Inflammatory macrophage (primary cell): ENCODE measurements at places on chromosomes 1 and 21.

GRCh38 chr1:1302951-1303509 lies 4.7 kb downstream of the ACAP3 start:
- DNase-seq = no peak

GRCh38 chr1:41200728-41201127 lies 41.4 kb downstream of the SCMH1 start:
- DNase-seq = no peak

DNA sequence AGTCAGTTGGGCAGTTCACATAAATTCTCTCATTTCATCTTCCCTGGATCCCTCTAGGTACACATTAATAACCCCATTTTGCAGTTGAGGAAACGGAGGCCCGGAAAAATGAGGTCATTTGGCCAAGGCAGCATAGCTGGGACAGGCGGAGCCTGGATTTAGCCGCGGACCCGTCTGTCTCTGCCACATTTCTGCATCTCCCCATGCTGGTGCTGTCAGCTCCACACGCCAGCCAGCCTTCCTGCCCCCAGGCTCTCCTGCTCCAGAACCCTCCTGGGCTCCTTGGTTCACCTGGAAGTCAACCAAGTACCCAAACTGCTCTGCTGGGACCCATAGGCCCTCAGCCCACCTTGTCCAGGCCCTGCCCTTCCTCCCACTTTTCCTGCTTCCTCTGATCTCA lies 7.6 kb downstream of the FOXO6 start:
- DNase-seq = no peak

GRCh38 chr1:16009030-16009460 lies 5.0 kb downstream of the SRARP start:
- DNase-seq = peak; percentile 69

DNA sequence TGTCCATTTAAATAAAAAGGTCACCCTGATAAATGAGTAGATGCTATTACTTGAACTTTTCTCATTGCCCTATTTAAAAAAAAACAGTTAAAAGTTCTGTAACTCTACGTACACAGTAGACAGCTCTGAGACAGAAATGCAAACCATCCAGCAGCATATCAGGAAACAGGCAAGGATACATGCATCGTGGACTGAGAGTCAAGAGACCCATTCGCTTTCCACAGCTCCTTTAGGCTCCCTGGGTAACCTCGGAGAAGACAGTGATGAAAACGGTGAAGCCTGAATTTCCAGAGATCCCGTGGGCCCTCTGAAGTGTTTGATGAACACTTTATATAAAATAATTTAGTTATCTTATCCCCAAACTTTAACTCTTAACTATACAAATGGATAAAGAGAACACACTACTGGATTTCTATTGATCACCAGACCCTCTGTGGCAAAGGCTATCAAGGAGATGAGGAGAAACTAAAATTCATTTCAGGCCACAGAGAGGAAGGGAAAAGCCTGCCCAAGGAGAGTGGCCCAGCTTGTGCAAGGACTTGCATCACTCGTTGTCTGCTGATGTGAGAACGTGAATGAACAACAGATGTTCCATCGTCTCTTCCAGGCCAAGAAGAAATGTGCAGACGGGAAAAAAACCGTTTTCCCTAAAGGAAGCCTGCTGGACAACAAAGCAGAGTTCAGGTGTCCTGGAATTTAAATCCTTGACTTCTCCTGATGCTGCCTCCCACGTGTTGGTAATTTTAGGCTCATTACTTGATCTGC lies 131.0 kb downstream of the TGFBR3 start:
- DNase-seq = no peak

DNA sequence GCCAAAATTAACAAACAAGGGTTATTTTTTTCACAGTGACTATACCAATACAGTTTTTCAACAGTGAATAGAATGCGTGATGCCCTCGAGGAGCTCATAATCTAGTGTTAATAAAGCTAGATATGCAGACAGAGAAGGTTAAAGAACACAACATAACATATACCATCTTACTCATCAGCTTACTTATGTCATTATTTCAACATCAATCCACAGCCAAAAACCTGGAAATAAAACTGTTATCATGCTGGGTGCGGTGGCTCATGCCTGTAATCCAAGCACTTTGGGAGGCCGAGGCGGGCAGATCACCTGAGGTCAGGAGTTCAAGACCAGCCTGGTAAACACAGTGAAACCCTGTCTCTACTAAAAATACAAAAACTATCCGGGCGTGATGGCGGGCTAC lies 6.1 kb downstream of the STX6 start:
- peak; percentile 29 for DNase-seq

DNA sequence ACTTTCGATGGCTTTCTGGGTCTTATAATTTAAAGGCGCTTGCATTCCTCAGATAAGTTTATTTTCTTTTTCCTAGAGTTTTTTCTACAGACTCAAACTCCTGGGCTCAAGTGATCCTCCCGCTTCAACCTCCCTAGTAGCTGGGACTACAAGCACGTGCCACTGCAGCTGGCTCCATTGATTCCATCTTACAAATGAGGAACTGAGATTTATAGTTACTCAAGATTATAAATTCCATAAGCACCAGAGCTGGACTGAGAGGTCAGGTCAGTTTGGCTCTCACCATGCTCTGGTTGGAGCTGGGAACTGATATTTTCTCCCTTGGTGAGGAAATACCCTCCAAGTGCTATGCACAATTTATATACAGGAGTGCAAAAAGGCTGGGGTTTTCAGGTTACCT lies 13.4 kb upstream of the PRPF38B start:
- peak; percentile 27 for DNase-seq

DNA sequence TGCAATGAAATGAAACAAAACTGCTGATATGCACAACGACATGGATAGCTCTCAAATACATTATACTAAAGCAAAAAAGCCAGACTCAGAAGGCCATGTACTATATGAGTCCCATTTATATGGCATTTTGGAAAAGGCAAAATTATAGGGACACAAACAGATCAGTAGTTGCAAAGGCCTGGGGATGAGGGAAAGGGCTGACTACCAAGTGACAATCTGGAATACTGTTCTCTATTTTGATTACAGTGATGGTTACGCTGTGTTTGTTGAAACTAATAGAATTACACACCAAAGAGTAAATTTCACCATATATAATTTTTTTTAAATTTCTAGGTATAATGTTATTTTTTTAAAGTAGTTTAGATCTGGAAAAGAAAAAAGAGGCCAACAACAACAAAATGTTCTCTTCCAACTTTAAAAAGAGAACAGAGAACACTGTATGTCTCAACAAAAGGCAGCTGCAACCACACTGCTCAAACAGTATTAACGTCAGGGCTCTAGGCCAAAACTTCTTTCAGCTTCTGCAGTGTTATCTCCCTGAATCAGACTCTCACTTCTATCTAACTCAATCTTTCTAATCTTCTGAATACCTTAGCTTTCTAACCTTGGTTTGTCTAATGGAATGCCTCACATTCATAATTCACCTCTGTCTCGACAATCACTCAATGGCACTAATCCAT lies 75.8 kb downstream of the FOXJ3 start:
- no peak for DNase-seq

DNA sequence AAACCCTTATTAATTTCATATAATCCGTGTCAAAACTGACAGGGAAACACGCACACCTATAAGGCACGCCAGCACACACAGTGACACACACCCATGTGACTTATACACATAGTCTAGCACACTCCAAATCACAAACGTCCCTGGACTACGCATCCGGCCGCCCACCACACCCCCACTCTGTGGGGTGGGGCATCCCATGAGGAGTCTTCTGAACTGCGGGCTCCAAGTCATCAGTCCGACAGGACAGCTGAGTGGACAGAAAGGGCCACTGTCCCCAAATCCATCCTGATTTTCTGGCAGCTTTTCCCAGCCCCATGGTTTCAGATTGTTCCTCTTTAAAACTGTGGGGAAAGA lies 829 bp downstream of the PEA15 start:
- peak; percentile 83 for DNase-seq

- no peak for DNase-seq
These were observed 33.6 kb downstream of the LMO4 start for GRCh38 chr1:87362063-87362833.

- DNase-seq = no peak
These were observed 174.2 kb downstream of the PTPRU start for GRCh38 chr1:29410476-29410875.

GRCh38 chr1:46411010-46411405 lies 16.9 kb downstream of the FAAH start:
- DNase-seq = no peak

DNA sequence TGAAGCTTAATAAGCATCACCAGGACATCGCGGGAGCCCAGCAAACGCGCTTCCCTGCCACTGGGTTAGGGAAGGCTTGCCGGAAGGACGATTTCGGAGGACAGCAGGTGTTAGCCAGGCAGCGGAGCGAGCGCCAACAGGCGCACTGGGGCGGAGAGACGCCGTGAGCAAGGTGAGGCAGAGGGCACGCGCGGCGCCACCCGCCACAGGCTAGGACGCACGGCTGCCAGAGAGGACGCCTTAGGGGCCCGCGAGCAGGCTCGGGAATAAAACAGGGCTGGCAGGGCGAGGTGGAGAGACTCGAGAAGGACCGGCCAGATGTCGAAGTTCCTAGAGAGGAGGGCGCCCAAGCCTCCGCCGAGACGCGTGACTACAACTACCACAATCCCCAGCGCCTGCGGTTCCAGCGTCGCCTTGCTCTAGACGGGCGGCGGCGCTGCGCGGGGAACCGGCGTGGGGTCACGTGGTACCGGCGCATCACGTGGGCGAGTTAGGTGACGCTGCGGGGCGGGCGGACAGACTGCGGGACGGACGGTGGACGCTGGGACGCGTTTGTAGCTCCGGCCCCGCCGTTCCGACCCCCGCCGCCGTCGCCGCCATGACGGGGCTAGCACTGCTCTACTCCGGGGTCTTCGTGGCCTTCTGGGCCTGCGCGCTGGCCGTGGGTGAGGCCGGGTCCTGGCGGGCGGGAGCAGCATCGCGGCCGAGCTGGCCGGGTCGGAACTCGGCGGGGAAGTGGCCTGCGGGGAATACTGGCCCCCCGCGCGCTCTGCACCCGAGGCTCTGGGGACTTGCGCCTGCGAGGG lies at the start of gene ATP6V0B:
Gene ATP6V0B (plus strand): TSS at position 518 of the 806 bp plus-strand sequence. CDS start 81 bp downstream, at position 599.
- peak; percentile 97 for DNase-seq

DNA sequence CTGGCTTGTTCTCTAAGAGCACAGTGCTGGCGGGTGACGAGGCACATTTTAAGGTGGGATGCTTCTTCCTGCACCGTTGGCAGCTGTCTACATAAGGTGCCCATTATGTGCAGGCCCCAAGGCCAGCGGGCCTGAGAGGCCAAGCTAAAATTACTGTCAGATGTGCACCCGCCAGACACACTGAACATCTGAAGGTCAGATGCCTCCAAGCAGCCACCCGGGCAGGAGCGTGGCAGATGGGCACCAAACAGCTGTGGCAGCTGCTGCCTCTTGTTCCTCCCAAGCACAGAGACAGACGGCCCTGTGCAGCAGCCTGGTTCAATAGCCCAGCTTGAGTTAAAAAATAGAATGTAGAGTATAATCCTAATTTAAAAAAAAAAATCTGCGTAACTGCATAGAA lies 211.9 kb upstream of the EDN2 start:
- no peak for DNase-seq

DNA sequence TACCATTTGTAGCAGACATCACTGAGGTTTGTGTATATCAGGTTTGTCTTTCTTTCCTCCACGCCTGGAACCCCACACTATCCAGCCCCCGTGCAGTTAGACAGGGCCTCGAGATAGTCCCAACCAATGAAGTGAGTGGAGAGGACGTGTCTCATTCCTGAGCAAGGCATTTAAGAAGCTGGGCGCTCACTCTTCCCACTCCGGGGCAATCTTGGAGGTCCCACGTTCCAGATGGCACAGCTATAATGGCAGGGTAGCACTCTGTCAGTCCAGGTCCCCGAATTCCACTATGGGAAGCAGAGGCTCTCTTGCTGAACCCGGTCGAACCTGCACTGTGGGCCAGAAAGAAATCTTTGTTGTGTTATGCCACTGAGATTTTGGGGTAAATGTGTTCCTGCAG lies 57.3 kb upstream of the CSF3R start:
- no peak for DNase-seq
